ENCODE measurements at places on chromosomes 7 and 10.

GRCh38 chr10:96285331-96285752, 14.0 kb upstream of the BLNK start:
- no peak for DNase-seq

DNA sequence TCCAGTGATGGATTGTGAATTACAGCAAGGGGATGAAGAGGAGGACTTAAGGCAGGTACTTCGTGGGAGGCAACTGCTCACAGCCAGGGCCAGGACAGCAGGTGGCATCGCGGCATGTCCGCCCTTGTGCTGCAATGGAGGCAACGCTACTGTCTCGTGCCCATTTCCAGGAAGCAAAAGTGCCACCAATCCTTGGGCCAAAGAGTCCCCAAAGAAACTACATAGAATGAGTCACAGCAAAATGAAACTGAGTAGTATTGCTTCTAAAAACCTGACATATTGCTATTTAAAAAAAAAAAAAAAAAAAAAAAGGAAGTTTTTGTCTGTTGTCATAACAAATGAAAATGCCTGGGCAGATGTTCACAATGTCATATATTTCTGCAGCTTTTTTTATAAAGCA, 46.6 kb downstream of the RSU1 start:
- DNase-seq: peak; percentile 7

DNA sequence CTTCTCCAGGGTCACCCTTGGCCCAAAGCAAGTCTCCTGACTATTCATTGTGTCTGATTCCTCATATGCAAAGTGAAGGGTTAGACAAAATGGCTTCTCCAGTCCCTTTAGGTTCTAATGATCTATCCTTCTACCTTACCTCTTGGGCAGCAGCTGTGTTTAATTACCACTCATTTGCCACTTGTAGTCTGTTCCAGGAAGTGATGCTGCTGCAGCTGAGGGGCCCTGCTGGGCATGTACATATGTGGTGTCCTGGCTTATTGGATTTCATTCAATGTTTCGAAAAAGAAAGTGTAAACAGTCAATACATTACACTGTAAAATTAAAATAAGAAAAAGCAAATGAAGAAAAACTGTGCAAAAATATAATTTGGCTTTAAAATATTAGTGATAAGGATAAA, 36.6 kb downstream of the SCIN start:
- no peak for DNase-seq

DNA sequence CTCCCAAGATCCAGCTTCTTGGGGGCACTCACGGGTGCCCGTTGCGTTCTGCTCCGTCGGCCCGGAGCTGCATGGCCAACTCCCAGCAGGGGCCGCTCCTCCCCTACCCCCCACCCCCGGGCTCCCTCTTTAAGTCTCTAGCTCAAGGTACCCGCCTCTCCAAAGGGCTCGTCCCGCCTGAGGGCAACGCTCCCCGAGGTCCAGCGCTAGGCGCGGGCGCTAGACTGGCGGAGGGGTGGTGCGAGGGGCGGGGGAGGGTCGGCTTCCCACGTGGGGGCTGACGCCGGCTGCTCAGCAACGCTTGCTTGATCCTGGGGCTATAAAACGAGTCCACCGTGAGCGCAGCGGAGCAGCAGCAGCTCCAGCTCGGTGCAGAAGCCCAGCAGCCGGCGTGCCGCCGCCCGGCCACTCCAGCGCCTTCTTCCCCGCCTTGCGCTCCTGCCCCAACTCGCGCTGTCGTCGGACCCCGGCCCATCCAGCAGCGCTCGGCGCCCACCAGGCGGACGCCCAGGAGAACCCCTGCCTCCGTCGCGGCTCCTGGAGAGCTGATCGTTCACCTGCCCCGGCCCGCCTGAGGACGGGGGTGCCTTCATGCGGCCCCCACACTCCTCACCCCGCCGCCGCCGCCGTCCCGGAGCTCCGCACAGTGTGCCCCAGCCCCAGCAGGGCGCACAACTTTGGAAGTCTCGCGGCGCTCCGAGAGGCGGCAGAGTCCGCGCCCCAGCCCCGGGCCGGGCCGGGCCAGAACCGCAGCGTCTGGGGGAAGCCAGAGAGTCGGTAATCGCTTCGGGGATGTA, at the start of gene ADRA2A:
Gene ADRA2A, plus strand, starts transcription at position 348 of the 797 bp plus-strand sequence. CDS start 968 bp downstream, outside the sequence.
- DNase-seq: peak; percentile 36

DNA sequence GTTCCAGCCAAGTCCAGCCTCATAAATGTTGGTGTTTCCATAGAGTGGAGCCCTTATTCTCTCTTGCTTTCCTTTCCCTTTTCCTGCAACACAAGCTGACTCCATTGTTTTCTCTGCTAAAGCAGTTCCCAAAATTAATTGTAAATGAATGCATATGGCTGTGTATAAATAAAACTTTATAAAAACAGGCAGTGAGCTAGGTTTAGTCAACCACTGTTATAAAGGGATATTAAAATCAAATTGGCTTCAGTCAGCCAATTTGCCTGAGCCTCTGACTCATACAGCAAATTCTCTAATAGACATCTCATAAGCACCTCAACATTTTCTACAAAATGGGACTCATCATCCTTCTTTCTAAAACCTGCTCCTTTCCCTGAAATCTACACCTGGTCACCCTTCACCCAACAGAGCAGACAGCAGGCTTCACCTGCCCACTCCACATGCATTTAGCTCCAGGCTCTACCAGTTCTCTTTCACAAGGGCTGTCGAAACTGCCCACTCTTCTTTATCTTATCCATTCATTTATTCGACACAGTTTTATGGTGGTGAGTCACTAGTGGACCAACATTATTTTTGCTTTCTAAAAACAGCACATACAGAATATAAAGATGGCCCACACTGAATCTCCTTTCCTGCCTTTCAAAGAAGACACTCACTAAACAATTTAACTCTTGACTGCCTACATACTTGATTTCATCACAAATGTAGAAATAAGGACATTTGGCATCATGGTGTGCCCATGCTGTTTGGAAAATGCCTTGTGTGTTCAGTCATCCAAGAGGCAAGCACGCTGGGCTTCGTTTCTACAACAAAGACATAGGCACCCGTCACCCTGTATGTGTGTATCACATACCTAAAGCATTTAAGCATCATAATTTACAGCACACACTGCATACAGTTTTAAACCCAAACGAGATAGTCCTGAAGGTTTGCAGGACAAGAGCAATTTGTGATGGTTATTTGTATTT, 74.6 kb upstream of the C7orf33 start:
- no peak for DNase-seq

DNA sequence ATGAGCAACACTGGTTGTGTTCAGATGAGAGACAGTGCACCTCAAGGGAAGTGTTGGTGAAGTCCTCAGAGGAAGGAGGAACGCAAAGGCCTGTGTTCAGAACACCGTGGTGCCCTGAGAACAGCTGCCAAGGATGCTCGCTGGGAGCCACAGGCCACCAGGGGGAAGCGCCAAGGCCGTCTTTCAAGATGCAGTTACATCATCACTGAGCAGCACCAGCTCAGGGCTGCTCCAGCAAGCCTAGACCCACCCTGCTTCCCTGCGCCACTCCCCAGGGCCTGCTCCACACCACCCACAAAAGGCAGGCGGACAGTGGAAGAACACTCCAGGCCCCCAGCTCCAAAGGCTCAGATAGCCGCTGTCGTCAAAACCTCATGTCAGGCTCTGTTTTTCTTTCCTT, 378.8 kb downstream of the DPP6 start:
- DNase-seq: no peak

GRCh38 chr7:117875566-117875965, 2.3 kb upstream of the CTTNBP2 start:
- no peak for DNase-seq

DNA sequence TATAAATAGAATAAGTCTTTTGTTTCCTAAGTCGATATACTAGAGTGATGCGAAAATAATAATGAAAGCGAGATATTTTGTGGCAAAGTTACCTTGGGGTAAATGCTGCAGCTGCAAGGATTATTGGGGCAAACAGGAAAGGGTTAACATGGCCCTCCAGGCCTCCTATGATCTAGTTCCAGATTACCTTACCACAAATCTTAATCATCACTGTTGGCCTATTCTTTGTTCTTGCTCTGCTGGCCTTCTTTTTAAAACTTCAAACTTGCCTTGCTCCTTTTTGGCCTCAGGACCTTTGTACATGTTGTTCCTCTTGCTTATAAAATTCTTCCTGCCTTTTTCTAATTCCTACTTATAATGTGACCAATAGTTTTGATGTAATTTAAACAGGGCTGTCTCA, 81.5 kb downstream of the SEMA3C start:
- no peak for DNase-seq

GRCh38 chr10:112510384-112510783, 63.4 kb downstream of the VTI1A start:
- DNase-seq: no peak

DNA sequence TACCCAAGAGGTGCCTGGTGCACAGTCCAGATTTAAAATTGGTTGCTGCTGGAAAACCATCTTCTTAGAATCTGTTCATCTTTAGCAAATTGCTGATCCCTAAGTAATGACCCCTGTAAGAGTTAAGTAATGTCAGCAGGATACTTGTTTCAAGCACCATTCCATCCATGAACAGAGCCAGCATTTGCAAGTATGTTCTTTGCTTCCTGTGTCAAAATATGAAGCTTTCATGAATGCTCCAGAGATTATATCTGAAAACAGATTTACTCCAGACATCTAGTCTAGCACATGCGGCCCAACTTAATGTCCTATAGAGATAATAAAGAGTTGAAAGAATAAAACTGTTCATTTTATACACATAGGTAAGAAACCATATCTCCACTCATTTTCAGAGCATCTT, 98.7 kb upstream of the ZNF438 start:
- DNase-seq: no peak
